ENCODE measurements at places on chromosomes 13 and 19.

- DNase-seq = no peak
These were observed 33.2 kb upstream of the KL start for GRCh38 chr13:32983058-32983457.

DNA sequence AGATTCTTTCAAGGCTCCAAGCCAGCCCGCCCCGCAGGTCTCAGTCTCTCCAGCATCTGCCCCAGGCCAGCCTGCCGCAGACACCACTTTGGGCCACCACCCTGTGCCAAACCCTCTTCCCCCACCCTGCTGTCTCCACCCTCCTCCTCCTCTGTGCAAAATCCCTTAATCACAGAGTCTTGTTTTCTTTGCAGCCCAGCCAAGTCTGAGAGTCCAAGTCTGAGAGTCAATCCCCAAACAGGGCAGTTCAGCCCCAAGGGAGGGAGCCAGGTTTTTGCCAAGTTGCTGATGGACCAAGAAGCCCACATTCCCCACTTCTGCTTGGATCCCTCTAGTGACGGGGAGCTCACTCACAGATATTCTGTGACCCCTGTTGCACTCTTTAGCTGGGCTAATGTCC, 3.1 kb downstream of the ADAMTS10 start:
- no peak for DNase-seq

DNA sequence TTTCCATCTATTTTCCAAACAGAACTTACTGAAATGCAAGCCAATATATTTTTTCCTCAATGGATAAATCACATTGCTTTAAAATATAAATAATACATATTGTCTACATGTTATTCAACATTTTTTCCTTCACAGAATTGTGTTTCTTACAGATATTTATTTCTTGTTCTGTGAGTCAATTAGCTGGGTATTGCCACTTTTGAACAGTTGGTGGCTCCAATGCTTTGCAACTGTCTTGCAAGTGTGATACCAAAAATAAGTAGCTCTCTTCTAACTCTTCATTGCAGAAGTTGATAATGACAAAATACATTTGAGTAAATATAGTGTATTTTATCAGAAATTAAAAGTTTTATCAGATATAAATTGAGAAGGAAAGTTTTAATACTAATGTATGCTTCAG, 17.1 kb upstream of the GPC5 start:
- no peak for DNase-seq

DNA sequence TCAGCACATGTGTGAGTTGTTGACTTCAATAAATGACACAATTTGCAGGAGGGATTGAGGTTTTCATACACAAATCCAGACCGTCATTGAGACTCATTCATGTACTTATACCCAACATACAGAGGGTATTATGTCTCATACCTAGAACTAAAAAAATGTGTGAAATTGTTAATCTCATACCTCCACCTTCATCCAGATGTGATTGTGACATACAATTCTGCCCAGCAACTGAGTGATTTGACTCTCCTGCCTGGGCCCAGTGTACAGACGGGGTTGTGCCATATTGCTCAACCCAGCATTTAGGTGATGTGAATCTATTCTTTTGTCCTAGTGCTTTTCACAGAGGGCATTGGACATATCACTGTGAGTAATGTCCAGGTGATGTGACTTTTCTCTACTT, 12.6 kb upstream of the ZNF681 start:
- no peak for DNase-seq

DNA sequence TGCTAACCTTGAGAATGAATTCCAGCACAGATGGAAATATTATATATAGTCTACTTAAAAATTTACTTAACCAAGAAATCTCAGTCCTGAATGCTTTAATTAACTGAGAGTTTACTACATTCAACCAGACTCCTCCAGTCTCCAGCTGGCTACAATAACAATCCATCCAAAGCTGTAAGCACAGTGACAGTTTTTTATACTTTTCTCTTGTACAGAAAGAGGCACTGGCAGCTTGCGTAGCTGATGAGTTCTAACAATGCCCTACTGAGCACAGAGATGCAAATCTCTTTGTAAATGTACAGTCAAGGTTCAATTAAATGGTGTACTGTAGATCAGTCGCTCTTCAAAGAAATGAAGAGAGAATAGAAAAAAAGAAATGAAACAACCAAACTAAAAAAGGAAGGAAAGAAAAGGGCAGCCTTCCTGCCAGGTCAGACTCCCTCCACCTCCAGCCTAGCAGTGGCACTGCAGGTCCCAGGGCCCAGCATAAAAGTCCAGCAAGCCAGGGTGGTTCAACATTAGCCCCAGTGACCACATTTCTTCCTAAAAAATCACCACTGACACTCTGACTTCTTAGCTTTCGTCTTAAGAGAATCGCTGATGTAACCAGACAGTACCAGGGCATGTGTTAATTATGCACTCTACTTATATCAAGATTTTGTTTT, 88.4 kb downstream of the SACS start:
- DNase-seq = no peak

- DNase-seq = no peak
These were observed 730.8 kb downstream of the EFNB2 start for GRCh38 chr13:105804561-105805190.

- DNase-seq = no peak
These were observed 287.0 kb downstream of the DCT start for GRCh38 chr13:94192431-94192975.

DNA sequence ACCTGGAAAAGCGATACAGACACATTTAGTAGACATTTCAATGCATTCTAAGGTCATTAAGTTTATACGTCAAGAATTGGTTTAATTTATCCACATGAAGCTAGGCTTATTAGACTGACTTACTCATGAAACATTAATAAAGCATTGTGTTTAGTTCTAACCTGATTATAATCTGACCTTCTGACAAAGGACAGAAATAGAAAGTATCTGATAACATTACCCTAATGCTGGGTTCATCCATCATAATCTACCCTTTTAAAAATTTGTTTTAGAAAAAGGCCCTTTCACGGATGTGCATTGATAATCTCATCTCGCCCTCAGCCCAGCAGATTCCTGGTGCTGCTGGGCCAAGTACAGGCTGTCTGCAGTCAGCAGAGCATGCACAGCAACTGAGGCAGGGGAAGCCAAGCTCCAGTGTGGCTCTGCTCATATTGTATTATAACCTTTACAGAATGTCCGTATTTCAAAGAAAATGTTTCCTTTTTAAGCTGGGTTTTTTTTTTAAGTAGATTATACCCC, 142.1 kb upstream of the MAB21L1 start:
- DNase-seq = no peak

- DNase-seq = no peak
These were observed 83.0 kb downstream of the FLT1 start for GRCh38 chr13:28411831-28412353.

- DNase-seq = no peak
These were observed 108.3 kb upstream of the ZNF536 start for GRCh38 chr19:30263830-30264381.

GRCh38 chr13:43988302-43988701, 108.6 kb downstream of the LACC1 start:
- no peak for DNase-seq

DNA sequence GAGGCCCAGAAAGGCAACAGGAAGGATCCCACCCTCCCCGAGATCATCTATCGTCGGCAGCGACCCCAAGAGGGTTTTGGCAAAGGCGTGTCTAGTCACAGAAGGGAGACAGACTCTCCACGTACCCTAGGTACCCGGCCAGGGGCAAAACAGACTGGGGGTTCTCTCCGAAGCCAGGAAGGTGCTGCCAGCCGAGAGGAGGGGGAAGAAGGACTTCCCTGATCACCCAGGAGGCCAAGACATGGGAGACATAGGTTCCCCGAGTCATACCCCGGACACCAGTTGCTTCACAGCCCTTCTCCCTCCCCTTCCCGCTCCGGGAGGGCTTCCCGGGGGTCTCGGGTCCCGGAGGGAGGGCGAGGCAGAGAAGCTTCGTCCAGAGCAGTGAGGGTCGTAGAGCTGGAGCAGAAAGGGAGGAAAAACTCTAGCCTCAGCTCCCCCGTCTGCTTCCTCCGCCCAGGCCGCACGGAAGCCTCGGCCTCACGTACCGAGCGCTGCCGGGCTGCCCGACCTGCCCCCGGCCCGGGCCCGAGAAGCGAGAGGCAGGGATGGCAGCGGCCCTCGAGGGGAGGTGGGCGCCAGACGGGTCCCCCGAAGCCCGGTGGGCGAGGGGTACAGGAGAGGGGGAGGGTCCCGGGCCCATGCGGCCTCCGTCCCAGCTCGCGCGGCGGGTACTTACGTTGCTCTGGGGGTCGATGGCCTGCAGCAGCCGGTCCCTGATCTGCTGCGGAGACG, 644 bp downstream of the MED26 start:
- no peak for DNase-seq

All from SW 1271 (cell line).